ENCODE measurements at places on chromosomes 5 and 9. TPM values are rescaled to one million over a fixed set of nuclear protein-coding genes. Genes with fewer than 3 reads are reported as not detected.

Gene BARX1
- total RNA-seq, result 0.09 TPM

Gene CDC20B
- not detected for total RNA-seq

Gene ARSI
- 2.1 TPM for total RNA-seq

Gene FAM200C
- 5.5 TPM for total RNA-seq

Gene KLF9
- 30.4 TPM for total RNA-seq

Gene SHISAL2B
- not detected for total RNA-seq

GRCh38 chr5:38775218-38775840 is 70.5 kb upstream of the OSMR start:
- no peak for DNase-seq

DNA sequence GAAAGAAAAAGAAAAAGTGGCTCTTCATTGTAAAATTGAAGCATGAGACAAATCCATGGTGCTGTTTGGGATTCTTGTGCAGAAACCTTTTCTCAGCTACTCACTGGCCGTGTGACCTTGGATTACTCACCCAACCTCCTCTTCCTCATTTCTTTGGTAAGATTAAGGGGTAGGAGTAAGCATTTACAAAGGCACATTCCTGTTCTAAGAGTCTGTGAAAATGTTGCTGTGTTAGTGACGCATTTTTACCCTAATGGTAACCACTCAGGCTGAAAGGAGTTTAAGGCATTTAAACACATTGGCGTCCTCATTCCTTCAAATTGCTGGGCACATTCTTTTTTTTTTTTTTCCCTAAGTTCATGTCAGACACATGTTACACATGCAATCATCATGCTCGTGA is 4.3 kb downstream of the RAI14 start:
- DNase-seq, result peak; percentile 92

DNA sequence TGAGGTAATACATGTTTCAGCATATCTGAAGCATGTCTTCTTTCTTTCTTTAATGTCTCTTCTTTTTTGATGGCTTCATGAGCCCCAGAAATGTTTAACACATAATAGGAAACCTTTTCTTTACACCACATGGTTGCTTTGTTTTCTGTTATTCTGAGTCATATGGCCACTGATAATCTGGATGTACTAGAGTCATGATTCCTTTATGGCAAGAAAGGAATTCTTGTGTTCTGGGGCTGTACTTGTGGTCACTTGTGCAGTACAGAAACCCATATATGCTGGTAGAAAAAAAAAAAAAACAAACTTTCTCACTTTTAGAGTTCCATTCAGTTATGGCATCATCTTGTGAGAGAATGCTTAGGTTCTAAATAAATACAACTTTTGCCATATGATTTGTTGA is 1669.3 kb upstream of the CDH9 start:
- DNase-seq, result no peak

- DNase-seq, result no peak
These were observed 24.2 kb downstream of the TGFBR1 start for GRCh38 chr9:99129091-99129490.

DNA sequence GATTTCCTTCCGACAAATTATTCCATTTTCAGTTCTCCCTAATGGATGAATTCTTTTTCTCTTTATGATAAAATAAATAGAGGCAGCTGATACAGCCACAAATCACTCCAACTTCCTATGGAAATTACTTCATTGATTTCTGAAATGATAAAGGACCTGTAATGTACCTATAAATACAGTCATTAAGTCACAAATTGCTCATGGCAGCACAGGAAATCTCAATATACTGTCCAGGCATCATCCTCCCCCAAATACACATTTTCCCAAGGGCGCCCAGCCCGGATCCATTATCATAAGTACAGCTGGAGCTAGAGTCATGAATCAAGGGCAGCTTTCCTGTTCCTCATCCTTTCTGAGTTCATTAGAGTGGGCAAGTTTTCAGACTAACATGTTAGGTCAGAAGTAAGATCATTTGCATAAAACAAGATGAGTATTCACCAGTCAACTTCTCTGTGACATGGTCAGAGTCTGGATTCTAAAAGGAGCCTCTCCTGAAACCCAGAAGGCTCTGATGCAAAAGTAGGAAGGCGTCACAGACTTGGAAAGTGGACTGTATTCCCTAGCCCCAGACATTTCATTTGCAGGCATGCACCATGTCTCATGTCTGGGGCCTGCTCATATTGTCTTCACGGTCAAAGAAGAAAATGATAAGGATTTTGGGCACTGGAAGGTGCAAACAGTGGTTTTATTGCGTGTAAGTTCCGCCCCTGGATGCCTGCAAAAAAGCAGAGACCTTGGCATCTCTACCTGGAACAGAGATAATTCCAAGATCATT is 383.2 kb downstream of the PLK2 start:
- no peak for DNase-seq

- no peak for DNase-seq
These were observed 14.6 kb downstream of the PROP1 start for GRCh38 chr5:177981296-177982071.

GRCh38 chr9:16157651-16158050 is 604.8 kb downstream of the CCDC171 start:
- DNase-seq, result no peak

GRCh38 chr5:158929552-158930218 is 170.0 kb downstream of the EBF1 start:
- DNase-seq, result no peak

- DNase-seq, result peak; percentile 19
These were observed 16.9 kb downstream of the C9orf85 start for GRCh38 chr9:71928376-71928775.

DNA sequence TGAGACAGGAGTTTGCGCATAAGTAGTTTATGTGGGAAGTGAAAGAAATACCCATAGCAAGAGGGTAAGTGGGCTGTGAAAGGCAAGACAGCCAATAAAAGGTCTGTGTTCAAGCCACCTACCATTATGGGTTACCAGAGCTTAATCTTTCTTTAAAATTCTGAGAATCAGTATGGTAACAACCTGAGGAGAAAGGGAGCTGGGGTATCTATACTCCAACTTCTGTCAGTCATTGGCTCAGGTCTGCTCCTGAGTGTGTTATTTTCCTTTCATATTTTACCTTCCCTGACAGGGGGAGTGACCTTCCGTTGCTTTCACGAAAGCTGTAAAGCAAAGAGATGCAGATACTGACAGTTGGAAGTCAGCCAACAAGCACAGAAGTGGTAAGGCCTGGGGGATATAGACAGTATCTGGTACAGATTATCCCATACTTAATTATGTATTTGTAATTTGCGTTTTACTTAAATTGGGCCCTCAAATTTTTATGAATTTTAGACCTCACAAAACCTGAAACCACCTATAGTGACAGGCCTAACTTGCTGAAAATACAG is 233.4 kb downstream of the RAB3C start:
- no peak for DNase-seq

DNA sequence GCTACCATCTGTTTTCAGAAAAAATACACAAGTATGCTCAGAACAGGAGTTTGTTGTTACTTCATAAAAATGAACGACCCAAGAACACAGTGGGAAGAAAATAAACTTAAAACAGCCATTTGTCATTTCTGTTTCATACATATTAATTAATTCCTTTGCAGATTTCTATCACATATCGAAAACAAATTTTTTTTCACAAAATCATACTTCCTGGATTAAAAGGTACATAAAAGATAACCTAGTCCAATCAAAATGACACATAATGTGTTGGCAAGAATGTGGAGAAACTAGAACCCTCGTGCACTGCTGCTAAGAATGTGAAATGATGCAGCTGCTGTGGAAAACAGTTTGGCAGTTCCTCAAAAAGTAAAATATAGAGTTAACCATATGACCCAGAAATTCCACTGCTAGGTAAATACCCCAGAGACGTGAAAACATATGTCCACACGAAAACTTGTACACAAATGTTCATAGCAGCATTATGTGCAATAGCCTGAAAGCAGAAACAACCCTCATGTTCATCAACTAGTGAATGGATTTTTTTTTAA is 46.0 kb downstream of the MYO10 start:
- peak; percentile 86 for DNase-seq

- no peak for DNase-seq
These were observed 6.3 kb downstream of the QSOX2 start for GRCh38 chr9:136239135-136239982.

DNA sequence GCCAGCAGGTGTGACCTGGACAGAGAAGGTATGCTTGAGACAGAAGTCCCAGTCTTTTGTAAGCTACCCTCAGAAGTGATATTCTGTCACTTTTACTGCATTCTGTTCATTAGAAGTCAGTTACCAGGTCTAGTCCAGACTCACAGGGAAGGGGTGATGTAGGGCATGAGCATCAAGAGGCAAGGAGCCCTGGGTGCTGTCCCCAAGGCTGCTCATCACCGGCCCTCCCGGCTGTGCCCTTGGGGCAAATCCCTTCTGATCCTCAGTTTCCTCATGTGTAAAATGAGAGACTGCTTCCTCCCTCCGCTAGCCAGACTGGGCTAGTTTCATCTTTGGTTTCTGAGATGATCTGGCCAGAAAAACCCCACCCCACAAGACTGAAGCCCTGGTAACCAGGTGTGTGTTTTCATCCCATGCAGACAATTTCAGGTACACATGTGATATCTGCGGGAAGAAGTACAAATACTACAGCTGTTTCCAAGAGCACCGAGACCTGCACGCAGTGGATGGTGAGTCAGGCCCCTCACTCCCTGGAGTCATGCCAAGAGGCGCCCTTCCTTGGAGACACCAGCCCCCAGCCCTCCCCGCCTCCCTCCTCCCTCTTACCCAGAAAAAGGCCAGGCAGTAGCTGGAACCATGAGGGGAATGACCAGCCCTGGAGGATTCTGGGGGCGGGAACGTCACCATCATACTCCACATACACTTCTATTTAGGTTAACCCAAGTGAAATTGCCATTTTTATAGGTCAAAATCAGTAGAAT is 71.0 kb downstream of the AMBP start:
- DNase-seq, result no peak

Measured in fibroblast of the aortic adventitia (primary cell).